ENCODE measurements at places on chromosomes 12 and 14. TPM values are rescaled to one million over a fixed set of nuclear protein-coding genes. Genes with fewer than 3 reads are reported as not detected.

DNA sequence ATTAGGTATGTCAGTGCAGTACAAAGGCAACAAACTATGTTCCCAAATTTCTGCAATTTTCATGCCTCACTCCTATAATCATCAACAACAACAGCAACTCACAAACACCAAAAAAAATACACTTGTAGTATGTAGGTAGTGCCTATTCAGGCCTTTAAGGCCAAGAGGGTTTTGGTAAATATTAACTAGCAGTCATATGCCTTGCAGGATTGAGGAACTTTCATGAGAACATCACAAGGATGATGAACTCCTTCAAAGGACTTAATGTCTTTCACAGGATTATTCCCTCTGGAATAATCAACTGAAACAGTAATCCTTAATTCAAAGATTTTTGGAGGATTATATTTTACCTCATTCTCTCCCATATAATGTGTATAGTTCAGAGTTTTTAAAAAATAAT lies 293.8 kb downstream of the NOVA1 start:
- DNase-seq = no peak

Gene SRRM4
- 0.59 TPM for total RNA-seq

Gene GPHB5
- not detected for total RNA-seq

GRCh38 chr12:114668151-114668885 lies 15.7 kb downstream of the TBX3 start:
- peak; percentile 83 for DNase-seq

DNA sequence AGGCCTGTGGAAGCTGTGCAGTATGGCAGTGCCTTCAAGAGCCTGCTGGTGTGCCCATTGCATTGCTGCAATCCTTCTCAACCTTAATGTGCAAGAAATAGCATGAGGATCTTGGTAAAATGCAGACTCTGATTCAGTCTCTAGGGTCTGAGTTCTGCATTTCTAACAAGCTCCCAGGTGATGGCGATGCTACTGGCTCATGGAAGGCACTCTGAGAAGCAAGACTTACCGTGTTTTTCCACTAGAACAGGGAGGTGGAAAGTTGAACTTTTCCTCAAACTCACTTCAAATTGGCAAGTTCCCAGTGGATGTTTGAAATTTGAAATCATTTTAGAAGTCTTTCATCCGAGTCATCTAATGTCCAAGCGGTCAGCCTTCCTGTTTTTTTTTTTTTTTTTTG lies 55.5 kb downstream of the MYRFL start:
- DNase-seq = no peak

DNA sequence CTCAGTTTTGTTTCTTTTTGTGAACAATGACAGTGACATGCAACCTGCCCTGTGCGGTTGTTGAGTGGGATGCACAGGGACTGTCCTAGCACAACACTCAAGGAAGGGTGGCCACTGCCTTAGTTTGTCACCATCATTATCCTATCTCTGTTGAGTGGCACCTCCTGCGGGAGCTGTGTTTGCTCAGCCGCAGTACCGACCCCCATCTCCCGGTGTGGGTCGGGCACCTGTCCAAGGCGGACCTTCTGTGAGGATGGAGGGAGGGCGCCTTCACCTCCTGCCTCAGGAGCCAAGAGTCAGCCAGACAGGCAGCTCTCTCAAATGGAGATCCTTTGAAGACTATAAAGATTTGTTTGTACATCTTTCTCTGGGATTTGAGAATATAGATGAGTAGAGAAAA lies 142.1 kb downstream of the TSPAN9 start:
- DNase-seq = no peak

GRCh38 chr14:59020382-59020781 lies 168.1 kb upstream of the DAAM1 start:
- DNase-seq = no peak

DNA sequence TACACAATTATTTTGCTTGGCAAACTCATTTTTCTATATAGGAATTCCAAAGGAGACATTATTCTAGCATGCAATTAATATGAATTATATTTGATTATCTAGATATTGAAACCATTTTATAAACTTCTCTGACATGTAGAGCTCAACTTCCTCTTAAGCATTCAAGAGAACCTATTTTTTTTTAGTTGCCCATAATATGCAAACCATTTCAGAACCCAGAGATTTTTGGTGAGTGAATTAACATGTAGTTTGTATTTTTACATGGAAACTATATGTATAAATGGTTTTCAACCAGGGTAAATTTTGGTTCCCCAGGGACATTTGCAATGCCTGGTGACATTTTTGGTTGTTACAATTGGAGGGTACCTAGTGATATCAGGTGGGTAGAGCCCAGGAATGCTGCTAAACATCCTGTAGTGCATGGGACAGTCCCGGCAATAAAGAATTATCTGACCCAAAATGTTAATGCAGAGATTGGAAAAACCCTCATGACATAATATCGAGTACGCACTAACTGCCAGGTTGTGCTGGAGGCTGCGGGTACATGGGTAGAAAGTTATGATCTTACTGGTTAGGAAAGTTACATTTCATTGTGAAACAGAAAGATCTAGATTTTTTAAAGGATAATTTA lies 338.9 kb upstream of the GARIN2 start:
- no peak for DNase-seq

Gene LTB4R2
- total RNA-seq = 2.2 TPM

- no peak for DNase-seq
These were observed 78.4 kb downstream of the ITPK1 start for GRCh38 chr14:93037351-93037750.

- DNase-seq = no peak
These were observed 10.1 kb downstream of the AKAP6 start for GRCh38 chr14:32339188-32339587.

GRCh38 chr12:66813137-66813892 lies 134.4 kb upstream of the GRIP1 start:
- no peak for DNase-seq

DNA sequence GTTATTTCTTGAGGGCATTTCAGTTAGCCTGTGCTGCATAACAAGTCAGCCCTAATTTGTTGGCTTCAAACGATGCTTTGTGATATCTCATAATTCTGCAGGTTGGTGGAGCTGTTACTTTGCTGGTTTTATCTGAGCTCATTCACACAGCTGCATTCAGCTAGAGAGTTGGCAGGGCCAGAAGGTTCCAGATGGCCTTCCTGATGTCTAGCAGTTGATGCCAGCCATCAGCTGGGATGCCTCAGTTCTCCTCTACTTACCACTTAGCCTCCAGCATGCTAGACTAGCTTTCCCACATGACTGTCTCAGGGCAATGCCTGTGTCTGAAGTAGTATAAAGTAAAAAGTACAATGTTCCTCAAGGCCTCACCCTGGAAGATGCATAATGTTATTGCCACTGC lies 130.6 kb downstream of the SLC35F4 start:
- no peak for DNase-seq

- DNase-seq = no peak
These were observed 50.5 kb upstream of the HIF1A start for GRCh38 chr14:61644834-61645233.

- DNase-seq = no peak
These were observed 5.0 kb downstream of the BDKRB1 start for GRCh38 chr14:96261053-96261452.

Gene DAO
- total RNA-seq = not detected

- DNase-seq = no peak
These were observed 69.1 kb upstream of the CPSF6 start for GRCh38 chr12:69170293-69170692.

DNA sequence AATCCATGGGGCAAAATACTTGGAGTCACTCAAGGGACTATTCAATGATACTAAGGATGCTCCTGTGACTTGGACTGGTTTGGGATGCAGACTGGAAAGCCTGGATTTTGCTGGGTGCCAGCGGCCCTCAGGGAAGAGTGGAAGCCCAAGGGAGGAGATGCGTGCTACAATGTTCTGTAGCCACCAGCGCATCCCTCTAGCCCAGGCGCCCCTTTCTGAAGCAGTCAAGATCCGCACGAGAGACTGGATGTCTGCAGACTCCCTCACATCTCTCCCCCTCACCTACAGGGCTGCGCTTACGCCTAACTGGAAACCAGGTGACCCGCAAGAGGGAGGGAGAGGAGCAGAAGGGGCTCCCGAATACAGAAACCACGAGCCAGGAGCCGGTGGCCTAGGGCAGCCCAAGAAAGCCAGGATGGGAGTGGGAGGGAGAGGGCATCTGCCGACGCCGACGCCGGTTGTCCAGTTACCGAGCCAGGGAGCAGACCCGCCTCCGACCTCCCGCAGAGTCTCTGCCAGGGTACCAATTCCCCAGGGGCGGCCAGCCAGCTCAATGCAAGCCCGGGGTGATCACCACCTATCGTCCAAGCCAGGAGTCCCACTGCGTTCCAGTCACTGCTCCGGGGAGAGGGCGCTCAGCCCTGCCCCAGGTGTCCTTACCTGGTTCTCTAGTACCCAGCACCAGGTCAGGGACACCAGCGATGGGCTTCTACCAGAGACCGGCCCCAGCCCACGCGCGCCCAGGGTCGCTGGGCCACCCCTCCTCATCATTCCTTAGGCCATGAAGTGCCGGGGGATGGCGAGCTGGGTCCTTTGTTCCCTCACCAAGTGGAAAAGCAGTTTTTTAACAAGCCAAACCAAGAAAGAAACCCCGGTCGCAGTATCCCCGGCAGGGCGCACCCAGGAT lies 1.2 kb downstream of the NTN4 start:
- DNase-seq = no peak

Gene TSHR
- not detected for total RNA-seq

- DNase-seq = no peak
These were observed at the start of gene CMA1 for GRCh38 chr14:24508155-24508840. Gene CMA1 (minus strand): TSS chr14:24508265. CDS start chr14:24508235, 30 bp downstream.

Gene SOAT2
- total RNA-seq = not detected

DNA sequence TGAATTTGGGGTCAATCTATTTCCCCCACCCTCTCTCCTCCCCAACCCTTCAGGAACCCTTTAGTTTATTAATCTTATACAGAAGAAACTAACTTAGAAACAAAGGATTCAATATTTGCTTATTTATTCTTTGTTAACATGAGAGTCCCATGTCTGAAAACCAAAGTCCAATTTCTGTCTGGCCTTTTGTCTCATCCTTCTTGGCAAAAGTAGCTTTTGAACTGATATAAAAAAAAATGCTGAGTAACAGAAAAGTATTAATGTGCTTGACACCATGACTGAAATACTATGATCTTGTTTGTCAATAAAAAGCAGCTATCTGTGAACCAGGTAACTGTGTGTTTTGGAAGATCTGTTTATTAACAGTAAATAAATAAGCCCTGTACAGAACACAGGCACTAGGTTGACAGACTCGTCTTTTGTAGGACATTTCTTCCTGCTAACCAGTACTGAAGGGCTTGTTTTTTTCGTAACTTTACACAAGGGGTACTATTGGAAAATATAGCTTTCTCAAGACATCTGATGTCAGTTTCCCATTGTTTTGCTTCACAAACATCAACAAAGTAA lies 10.8 kb downstream of the PIGH start:
- DNase-seq = no peak

Gene CHGA
- not detected for total RNA-seq

DNA sequence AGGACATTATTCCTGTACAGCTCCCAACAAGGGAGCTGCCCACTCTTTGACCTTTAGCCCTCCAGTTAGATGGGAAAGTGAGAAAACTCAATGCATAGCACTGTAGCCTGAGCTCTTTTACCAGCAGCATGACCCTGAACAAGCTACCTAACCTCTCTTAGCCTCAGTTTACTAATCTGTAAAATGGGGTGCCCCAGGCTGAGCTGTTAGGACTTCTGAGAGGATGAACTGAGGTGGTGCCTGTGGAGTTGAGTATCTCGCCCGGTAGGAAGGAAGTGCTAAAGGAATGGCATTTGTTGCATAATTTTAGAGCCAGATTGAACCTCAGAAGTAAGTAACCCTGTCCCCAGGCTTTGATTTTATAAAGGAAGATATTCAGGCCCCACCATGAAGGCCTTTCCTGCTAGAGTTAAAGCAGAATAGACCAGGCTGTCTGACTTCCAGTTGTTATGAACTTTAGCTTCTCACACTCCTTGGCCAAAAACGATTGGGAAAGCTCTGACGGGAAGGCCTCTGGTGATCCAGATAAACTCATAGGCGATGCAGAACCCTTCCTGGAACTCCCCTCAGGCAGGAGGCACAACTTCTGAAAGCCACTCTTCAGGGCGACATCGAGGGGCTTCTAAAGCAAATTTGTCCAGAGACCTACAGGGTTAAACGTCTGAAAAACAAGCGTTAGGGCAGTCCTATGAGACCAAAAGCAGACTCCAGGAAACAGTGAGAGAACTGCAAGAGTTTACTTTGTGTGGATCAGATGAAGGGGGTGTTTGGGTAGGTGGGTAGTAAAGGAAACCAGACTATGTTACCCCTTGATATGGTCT lies 2.5 kb upstream of the SERPINA10 start:
- no peak for DNase-seq

DNA sequence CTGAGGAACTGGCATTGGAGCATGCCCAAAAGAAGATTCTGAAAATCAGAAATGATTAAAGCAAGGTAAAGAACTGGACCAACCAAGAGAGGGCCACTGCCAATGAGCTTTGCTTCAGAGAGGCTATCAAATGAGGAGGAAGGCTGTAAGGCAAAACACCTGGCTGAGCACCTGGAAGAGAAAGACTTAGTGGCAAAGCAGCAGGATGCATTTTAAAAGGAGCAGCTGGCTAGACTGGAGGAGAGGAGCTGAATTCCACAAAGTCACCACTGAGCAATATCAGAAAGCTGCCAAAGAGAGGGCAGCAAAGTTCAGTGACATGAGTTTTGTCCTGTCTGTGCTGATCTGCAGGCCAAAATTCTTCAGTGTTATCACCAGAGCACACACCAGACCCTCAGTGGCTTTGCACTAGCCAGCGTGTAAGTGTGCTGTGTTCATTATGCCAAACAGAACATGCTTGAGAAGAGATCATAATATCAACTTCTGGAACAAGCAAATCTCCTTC lies 338.7 kb downstream of the TRHDE start:
- DNase-seq = no peak

Gene HOXC12
- not detected for total RNA-seq

- no peak for DNase-seq
These were observed 72.8 kb downstream of the PITPNM2 start for GRCh38 chr12:123078120-123078465.

GRCh38 chr14:79051742-79052141 lies 881.6 kb downstream of the NRXN3 start:
- no peak for DNase-seq

DNA sequence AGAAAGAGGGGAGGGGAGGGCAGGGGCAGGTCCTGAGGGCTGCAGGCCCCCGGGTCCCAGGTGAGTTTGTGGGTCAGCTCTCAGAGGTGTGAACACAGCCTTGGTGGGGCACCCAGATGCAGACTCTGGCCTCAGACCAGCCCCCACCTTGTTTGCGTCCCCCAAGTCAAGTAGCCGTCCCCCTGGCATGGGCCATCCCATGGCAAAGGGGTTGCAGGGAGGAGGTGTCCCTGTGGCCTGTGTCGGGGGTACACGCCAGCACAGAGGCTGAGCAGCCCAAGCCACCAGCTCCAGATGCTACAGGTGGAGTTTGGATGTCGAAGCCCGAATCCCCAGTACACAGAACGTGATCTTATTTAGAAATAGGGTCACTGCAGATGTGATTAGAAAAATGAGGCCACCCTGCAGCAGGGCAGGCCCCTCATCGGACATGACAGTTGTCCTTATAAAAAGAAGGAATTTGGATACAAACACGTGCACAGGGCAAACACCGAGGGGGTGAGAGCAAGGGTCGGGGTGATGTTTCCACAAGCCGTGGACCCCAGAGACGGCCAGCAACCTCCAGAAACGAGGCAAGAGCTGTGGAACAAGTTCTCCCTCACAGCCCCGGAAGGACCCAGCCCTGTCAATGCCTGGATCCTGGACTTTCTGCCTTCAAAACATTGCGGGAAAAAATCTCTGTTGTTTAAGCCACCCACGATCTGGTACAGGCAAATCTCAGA lies 141.2 kb upstream of the C14orf180 start:
- DNase-seq = no peak
